Stimulated activated CD4-positive, alpha-beta T cell treated with anti-CD3 and anti-CD28 coated beads, Interleukin-2, amount 100 ng/mL, for 24 hours (primary cell): ENCODE measurements at places on chromosomes 13 and 19.

DNA sequence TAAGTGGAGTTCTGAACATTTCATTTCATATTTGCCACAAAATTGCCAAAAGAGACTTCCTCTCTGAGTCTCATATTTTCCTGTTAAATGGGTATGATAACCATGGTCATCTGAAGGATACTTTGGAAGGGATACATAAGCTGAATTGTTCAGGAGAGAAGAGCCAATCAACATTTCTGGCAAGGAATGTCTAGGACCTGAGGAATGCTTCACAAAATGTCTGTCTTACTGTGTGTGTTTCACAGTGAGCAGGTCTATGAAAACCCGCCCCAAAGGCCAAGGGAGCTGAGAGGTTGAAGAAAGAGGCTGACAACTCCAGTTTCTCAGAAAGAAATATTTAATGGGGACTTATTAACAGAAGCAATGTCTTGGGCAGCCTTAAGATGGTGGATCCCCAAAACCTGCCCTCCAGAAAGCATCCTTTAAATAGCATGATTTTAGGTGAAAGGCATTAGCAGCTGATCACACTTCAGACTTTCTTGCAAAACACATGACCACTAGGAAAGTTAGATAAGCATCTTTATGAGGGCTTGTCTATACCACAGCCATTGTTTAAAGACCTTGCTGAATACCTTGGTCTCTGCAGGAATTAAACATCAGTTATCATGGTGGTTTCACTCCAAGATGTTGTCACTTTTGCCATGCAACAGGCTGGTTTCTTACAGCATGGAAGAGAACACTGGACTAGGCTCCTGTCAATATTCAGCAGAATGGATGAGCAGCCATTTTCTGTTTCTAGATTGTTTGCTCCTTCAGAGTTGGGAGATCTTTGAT lies 78.9 kb downstream of the TNFSF11 start:
- DNase-seq: no peak

GRCh38 chr13:29509999-29510589 lies 85.4 kb downstream of the SLC7A1 start:
- no peak for DNase-seq

GRCh38 chr19:17086120-17086519 lies 10.5 kb downstream of the MYO9B start:
- no peak for DNase-seq

DNA sequence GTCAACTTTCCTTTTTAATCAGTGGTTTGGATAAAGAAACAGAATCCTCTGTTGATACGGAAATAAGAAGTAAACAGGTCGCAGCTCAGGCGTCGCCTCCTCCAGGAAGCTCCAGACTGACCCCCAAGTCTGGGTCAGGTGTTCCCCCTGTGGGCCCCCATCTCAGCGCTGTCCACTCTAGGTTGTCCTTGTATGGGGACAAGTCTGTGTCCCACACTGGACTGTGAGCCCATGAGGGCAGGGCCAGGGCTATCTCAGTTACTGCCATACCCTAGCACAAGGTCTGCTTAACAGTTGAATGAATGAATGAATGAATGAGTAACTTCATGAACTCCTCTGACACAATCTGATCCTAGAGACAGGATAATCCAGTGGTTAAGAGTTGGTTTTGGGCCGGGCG lies 7.5 kb downstream of the CLASRP start:
- no peak for DNase-seq

DNA sequence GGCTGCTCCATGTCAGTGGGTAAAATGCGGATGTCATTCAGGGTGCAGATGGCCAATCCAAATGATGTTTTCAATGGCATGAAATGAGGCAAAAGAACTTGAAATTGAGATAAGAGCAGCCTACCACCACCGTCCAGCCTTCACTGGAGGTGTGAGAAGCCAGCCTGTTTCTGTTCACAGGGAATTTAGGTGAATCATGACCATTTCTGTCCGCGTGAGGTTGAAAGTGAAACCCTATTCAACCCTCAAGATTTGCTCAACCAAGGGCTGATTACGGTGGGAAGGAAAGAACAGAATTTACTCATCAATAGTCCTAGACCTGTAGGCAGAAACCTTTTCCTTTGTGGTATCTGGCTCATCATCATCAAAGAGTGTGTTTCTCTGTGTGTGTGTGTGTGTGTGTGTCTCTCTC lies 370.7 kb downstream of the COG6 start:
- peak; percentile 67 for DNase-seq

DNA sequence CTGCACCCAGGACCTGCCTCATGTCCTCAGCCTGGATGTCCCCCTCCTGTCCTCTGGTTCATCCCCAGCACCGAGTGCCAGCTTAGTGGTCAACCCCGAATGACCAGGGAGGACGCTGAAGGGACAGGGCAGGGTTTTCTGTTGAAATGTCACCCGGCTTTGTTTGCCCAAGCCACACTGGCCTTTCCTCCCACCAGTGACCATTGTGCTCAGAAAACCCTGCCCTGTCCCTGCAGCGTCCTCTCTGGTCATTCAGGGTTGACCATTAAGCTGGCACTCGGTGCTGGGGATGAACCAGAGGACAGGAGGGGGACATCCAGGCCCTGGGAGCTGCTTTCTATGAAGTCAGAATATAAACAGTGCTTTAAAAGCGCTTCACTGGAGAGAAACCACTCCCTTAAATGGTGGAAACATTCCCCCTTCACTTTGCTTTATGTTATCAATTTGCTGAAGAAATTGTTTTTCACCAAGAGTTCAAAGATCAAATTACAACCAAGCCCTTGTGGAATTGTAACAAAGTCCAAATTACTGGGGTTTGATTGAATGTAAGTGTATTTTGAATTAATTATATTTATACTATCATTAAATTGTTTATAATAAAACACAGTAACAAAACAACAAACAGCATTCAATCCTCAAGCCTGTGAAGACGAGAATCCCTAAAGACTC lies 21.4 kb downstream of the CARS2 start:
- DNase-seq: no peak

DNA sequence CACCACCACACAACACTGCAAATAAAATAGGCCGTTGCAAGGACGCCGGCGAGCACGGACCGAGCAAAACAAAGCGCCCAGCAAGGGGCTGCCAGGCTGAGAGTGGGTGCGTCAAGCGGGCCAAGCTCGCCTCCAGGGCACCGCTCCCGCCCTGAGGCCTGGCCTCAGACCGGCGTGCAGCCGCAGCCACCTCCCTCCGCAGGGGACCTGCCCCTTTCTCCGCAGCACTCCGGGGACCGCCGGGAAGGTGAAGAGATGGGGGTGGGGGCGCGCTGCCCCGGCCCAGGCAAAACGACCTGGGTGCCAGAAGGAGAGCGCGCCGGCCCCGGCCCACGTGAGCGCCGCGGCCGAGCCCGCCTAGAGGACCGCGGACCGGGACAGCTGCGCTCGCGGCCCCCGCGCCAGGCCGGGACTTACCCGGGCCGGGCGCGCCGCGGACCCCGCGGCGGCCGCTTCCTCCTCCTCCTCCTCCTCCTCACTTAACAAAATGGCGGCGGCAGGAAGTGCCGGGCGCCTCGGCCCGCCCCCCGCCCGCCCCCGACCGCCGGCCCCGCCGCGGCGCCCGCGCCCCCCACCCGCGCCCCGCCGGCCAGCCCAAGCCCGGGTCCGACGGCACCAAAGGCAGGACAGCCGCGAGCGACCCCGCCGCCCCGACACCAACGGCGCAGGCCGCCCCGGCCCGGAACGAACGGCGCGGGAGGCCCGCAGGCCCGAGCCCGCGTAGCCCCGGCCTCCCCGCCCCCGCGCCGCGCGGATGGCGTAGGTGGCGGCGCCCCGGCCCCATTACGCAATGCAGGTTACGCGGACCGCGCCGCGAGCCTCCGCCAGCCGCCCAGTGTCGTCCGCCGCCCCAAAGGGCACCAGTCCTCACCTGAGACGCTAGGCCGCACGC lies 674 bp downstream of the BRD4 start:
- peak; percentile 70 for DNase-seq

GRCh38 chr13:47146136-47146535 lies 249.3 kb upstream of the HTR2A start:
- no peak for DNase-seq

GRCh38 chr13:79194272-79194671 lies 211.8 kb downstream of the RBM26 start:
- peak; percentile 26 for DNase-seq

GRCh38 chr19:9058905-9059667 lies 27.8 kb upstream of the OR1M1 start:
- no peak for DNase-seq

- DNase-seq: no peak
Observed at GRCh38 chr13:113046883-113047244, 58.7 kb upstream of the F7 start.

DNA sequence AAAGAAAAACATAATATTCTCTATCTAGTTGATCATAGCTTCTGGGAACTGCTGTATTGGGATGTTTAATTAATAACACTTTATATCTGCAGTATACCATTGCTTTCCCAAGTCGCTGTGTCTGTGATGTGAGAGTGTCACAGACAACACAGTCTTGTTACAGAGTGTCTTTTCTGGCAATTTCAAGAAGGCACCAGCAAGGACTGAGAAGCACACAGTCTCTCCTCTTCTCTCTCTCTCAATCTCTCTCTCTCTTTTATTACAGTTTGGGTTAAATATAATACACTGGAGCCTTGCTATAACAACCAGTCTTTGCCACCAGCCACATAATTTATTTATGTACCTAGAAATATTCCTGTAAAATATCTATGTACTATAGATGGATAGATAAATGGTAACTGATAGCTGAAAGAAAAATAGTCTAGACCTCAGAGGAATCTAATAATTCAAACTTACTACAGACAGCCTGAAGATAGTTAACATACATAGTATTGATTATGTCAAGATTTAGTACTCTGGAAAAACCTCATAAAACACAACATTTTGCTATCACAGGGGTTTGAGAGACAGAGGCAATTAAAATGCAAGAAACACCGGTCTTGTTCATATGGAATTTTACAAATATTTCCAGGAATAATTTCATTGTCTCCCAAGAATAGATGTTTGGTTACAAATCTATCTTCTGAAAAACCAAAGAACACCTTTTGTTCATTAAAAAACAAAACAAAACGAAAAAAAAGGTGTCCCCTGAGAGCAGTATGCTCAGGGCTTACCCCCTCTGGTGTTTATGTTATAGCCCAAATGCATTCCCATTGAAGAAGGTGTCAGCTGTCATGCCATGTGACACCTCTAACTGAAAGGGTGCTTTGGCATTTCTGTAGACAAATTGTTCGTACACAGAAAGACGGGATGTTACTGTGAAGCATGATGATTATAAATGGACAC lies 507.8 kb downstream of the TBC1D4 start:
- DNase-seq: no peak

GRCh38 chr13:48636550-48636949 lies 17.2 kb upstream of the CYSLTR2 start:
- no peak for DNase-seq

DNA sequence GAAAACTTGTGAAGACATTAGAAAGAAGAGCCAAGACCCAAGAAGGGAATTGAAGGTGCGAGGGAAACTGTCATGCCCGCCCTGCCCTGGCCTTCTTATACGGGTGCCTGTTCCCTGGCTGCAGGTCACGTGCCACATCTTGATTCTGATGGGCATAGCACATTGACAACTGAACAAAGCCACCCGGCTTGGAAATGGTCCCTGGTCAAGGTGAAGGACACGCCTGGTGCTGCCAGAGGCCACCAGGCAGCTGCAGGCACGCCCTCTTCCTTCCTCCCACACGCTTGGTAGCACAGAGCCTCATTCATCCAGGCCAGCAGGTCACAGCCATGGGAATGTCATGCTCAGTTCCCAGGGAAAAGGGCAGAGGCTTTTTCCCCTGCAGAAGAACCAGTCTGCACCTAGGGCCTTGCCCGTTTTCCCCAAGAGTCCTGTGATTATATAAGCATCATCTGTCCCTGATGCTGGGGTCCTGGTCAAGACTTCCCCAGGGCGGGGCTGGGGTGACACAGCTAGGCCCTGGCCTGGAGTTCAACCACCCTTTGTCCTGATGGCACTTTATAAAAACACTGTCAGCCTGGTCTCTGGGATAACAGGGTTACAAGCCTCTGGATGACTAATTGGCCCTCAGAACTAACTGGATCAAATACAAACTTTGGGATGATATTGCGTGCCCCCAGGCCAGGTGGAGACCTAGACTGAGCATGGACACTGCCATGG lies 56.0 kb downstream of the CDADC1 start:
- DNase-seq: no peak

- DNase-seq: no peak
Observed at GRCh38 chr19:53538378-53539109, 599 bp downstream of the ZNF331 start.

- no peak for DNase-seq
Observed at GRCh38 chr13:36275190-36276002, 22.2 kb downstream of the CCDC169 start.

DNA sequence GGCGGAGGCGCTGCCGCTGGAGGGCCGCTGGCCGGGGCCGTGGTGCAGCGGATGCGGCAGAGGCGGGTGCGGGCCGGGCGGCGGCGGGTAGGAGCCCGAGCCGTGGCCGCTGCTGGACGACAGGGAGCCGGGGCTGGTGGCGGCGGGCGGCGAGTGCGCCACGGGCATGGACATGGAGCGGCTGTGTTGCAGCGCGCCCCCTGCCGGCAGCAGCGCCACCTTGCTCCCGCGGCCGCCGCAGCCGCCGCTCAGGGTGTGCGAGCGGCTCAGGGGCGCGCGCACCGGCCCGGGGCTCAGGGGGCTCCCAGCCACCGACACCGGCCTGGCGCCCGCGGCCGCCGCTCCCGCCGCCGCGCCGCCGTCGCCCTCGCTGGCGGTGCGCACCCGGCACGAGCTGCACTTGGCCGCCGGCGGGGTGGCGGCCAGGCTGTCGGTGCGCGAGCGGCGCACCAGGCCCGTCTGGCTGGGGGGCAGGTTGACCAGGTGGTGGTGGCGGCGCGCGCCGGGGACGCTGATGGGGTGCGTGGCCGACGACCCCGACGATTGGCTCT lies 1.7 kb downstream of the IRS2 start:
- peak; percentile 79 for DNase-seq

GRCh38 chr13:45255247-45255987 lies 54.6 kb upstream of the KCTD4 start:
- no peak for DNase-seq

DNA sequence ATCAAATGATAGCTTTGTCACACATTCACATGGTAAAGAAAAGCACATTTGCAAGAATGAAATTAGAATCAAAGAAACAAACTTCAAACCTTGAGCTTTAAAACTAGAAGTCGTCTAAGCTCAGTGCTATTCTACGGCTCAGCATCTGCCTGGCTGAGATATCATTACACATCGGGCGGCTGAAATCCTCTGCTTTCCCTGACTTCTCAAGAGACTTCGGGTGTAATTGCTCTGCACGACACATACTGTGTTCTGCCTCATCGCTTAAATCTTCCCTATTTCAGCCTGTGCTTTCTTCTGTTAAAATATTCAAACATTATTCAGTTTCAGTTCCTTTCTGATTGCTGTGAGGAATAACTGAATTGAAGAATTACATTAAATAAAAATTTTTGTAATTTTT lies 265.3 kb downstream of the NALCN start:
- DNase-seq: no peak

GRCh38 chr13:97953376-97953970 lies at the start of gene IPO5:
IPO5 (plus strand) TSS chr13:97953675; CDS start chr13:97976697, 23,022 bp downstream.
- DNase-seq: no peak

- no peak for DNase-seq
Observed at GRCh38 chr19:12946731-12947496, 1.3 kb downstream of the RAD23A start.

DNA sequence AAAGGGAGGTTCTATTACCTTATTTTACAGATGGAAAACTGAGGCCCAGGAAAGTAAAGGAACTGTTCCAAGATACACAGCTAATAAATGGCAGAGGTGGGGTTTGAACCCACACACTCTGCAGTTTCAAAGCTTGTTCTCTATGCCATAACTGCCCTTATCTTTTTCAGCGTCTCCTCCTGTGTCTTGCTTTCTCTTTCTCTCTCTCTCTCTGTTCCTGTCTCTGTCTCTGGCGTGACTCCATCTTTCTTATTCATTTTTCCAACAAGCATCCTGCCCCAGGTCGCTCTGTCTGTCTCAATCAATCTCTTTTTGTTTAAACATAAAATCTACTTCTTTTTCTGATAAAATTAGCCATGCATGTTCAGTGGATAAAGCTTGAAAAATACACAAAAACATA lies 3.2 kb upstream of the IFNL4 start:
- no peak for DNase-seq
